Subcutaneous adipose tissue (tissue), 4 donors: ENCODE measurements at places on chromosomes 11 and 22. TPM values are rescaled to one million over a fixed set of nuclear protein-coding genes. Genes with fewer than 3 reads are reported as not detected.

ACR gene
- total RNA-seq = 1.5 TPM

CLTCL1 gene
- 18.5 TPM for total RNA-seq

ZFP91 gene
- 51.8 TPM for total RNA-seq

OR51I1 gene
- total RNA-seq = 2.9 TPM

SMC1B gene
- total RNA-seq = 0.17 TPM

IGLL5 gene
- total RNA-seq = not detected

ASPHD2 gene
- total RNA-seq = 1.7 TPM

C1QTNF4 gene
- 1.5 TPM for total RNA-seq

C11orf97 gene
- not detected for total RNA-seq

ROBO4 gene
- total RNA-seq = 17.5 TPM
